Naive thymus-derived CD4-positive, alpha-beta T cell (primary cell): ENCODE measurements at places on chromosomes 11 and 22. TPM values are rescaled to one million over a fixed set of nuclear protein-coding genes. Genes with fewer than 3 reads are reported as not detected.

DNA sequence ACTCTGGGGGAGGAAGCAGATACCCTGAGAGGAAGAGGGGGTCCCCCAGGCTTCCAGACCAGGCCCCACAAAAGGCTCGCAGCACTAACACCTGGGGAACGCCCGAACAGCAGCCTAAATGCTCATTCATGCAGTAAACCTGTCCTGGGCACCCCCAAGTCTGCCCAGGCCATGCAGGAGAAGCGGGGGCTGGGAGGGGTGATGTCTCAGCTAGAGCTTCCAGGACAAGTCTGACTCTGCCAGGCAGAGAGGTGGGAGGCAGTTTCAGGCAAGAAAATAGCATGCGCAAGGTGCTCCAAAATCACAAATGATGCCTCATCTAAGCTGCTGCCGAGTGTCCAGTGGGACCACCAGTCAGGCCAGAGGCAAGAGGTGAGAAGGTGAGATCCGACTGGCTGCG, 14.6 kb downstream of the CABP7 start:
- no peak for DNase-seq

GRCh38 chr11:112797092-112797491, 164.1 kb upstream of the NCAM1 start:
- DNase-seq = no peak

SF3A1 gene
- 341 TPM for total RNA-seq

DNA sequence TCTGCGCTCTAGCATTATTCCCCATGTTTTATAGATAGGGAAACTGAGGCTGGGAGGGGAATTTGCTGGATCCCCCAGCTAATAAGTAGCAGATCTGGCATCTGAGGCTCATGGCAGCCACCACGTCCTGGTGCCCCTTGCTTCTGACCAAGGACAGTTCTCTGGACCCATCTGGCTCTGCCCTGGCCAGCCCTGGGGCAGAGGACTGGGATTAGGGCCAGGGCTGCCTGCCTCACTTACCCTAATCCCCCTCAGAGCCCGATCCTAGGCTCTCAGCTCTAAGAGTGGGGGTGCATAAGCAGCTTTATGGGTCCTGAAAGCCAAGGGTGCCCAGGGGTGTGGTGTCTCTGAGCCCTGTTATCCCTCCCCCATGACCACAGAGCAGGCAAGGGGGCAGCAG, at the start of gene CABP4:
CABP4 (plus strand) TSS at position 301 of the 400 bp plus-strand sequence; CDS start at position 371, 70 bp downstream.
- no peak for DNase-seq

CASP5 gene
- not detected for total RNA-seq

SMC1B gene
- total RNA-seq = 0.70 and 0.79 TPM in 2 replicates

DNA sequence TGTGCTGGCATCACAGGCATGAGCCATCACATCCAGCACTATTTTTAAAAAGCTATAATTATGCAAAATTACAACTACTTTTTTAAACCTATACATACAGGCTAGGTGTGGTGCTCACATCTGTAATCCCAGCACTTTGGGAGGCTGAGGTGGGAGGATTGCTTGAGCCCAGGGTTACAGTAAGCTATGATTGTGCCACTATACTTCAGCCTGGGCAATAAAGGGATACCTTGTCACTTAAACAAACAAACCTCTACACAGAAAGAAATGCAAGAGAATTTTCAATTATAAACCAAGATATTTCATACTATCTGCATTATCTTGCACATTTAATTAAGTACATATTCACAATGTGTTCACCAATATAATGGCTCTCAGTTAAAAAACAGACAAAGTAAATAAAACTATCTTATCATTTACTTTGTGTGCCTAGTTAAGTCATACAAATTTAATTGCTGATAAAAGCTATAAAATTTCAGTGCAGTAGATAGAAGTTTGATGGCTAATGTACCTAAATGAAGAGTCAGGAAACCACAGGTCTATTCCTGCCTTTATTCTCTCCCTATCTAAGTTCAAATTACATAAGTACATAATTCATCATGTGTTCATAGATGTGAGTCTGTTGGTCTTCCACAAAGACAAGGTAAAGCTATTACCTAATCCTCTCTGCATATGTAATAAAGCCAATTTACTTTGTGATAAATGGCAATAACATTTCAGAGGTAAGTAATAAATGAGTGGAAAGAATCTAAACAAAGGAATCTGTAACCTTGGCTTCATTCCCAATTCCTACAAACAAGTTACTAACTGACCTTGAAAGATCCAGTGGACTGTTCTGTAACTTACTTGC, 9.0 kb upstream of the RDX start:
- no peak for DNase-seq

DNA sequence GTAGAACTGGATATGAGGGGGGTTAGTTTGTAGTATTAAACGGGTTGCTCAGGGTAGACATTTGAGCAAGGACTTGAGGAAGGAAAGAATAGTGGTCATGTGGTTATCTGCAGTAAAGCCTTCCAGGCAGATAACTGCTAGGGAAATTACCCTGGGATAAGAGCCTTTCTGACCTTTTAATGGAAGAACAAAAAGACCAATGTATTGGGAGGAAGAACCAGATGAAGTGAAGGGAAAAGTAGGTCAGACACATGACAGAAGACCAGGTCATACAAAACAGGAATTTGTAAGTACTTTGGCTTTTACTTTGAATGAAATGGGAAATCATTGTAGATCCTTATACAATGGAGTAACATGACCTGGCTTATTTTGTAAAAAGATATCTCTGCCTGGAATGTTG, 241.9 kb upstream of the CTSC start:
- no peak for DNase-seq

OR5D16 gene
- total RNA-seq = not detected
